Endothelial cell of umbilical vein (primary cell): ENCODE measurements at places on chromosomes 2 and 18.

GRCh38 chr2:229539628-229540027, 174.7 kb downstream of the DNER start:
- no peak for DNase-seq

GRCh38 chr2:156405586-156405985, 30.6 kb upstream of the GPD2 start:
- no peak for DNase-seq

- no peak for DNase-seq
Observed at GRCh38 chr2:21269382-21269781, 145.6 kb downstream of the TDRD15 start.

GRCh38 chr2:636641-637405, 40.4 kb downstream of the TMEM18 start:
- peak; percentile 53 for DNase-seq

GRCh38 chr18:36828157-36828629, 609 bp downstream of the TPGS2 start:
- DNase-seq: peak; percentile 46

DNA sequence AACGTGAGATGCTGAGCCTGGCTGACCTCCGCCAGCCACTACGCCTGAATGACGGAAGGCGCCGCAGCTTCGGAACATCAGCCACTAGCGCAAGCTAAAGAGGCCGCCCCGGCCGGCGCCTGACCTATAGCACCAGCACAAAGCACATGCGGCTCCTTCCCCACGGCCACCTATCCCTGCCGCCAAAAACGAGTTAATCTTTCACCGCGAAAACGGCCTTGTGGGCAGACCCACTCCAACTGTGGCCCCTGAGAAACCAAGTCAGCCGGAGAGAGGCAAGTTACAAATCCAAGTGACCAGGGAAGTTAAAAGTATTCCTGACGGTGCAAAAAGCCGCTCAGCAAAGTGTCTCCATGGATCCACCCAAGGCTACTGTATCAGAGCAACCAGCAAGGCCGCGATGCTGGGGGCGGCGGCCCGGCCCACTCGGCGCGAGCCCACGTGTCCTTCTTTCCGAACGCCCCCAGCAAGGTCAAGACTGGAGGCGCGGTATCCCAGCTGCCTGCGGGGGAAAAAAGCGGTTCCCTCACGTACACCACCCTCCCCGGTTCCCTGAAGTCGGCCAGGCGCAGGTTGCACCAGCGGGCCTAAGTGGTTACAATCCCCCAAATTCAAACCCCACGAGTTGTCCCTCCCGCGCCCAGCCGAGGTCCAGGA, 575 bp downstream of the HSPD1 start:
- peak; percentile 69 for DNase-seq

- no peak for DNase-seq
Observed at GRCh38 chr2:98478907-98479306, 34.2 kb downstream of the INPP4A start.

GRCh38 chr2:63488118-63488713, 100.1 kb downstream of the WDPCP start:
- peak; percentile 48 for DNase-seq

GRCh38 chr18:38575023-38575422, 1009.4 kb upstream of the CELF4 start:
- DNase-seq: no peak

- no peak for DNase-seq
Observed at GRCh38 chr2:240892925-240893324, 3.0 kb downstream of the MAB21L4 start.

GRCh38 chr2:11456251-11456650, 9.7 kb downstream of the E2F6 start:
- DNase-seq: no peak

- DNase-seq: no peak
Observed at GRCh38 chr2:14975381-14975780, 342.9 kb downstream of the LRATD1 start.

DNA sequence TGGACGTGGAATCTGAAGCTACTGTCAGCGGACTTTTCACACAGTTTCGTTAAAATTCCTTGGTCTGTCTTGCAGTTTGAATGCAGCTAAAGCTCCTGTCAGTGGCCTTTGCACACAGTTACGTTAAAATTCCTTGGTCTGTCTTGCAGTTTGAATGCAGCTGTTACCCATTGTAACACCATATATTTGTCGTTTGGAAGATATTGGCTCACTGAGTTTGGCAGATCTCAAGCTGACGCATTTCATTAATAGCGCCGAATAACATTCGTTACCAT, 1.0 kb downstream of the LIMS1 start:
- no peak for DNase-seq
